ENCODE measurements at places on chromosomes 13 and 19. TPM values are rescaled to one million over a fixed set of nuclear protein-coding genes. Genes with fewer than 3 reads are reported as not detected.

DNA sequence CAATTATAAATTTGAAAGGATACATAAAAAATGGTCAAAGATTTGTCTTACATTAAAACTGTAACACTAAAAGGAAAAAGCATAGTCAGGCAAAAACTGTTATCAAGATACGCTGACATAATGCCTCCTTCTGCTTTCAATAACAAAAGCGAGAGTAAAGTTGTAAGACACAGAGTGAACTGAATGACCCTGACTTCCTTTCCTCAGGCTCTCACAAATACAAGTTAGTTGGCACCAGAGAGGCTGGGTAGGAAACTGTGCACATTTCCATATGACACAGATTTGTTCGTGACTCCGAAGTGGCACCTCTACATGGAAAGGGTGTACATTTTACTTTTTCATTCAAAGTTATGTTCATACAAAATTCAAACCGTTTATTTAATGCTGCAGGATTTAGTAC, 15.4 kb downstream of the FGF14 start:
- DNase-seq, result no peak

ZNF98 gene
- 0.55 TPM for total RNA-seq

PLA2G4C gene
- total RNA-seq, result 34.9 TPM

DNA sequence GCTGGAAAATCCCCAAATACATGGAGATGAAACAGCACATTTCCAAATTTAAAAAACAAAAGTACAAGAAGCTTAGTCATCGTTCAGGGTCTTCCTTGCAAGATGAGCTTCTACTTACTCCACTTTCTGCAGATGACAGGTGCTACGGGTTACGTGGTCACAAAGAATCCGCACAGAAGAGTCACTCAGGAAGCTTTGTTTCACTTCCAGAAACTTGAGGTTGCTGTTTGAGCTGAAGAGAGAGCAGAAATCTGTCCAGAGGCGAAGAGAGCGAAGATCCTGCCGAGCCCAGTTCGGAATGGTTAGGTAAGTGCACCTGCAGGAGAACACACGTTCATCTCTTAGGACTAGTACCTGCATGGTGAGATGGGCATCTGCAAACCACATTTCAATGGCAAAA, 9.4 kb downstream of the NLRP7 start:
- no peak for DNase-seq

SPIB gene
- total RNA-seq, result not detected

DNA sequence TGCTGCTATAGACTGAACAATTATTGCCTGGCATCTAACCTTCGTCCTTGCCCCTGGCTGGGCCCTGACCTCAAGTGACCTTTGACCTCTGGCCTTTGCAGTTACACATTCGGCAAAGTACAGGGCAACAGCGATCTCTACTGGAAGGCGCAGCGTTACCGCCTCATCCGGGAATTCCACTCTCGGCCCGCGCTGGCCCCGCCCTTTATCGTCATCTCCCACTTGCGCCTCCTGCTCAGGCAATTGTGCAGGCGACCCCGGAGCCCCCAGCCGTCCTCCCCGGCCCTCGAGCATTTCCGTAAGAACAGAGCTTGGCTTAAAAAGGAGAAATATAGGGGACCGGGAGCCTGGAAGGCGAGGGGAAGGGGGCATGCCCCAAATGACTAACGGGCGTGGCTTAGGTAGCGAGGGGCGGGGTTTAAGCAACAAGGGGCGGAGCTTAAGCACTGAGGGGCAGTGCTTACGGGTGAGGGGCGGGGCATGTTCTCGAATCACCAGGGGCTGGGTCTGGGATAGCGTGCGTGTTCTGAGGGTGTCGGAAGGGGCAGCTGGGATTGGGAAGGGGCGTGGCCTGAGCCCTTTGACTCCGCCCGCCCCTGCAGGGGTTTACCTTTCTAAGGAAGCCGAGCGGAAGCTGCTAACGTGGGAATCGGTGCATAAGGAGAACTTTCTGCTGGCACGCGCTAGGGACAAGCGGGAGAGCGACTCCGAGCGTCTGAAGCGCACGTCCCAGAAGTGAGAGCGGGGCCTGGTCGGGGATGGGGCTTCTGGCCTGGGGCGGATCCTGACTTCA, 52.7 kb downstream of the TRPM4 start:
- no peak for DNase-seq

MAST1 gene
- 0.12 TPM for total RNA-seq

DNA sequence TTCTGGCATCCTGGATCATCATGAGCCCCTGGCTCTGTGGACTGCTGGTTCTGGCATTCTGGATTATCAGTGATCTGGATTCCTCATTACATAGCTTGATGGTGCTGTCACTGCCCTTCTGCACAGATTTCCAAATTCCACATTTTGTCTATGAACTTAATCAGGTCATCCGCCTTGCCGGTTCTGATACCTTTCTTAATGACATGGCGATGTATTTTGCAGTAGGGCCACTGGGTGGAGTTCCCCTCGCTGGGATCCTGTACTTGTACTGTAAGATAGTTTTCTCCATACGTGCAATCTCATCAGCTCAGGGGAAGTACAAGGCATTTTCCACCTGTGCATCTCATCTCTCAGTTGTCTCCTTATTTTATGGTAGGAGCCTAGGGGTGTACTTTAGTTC, 24.4 kb upstream of the OR7C2 start:
- DNase-seq, result no peak

NRTN gene
- 26.3 TPM for total RNA-seq

GRCh38 chr13:32150794-32151193, 119.2 kb downstream of the FRY start:
- peak; percentile 81 for DNase-seq

DNA sequence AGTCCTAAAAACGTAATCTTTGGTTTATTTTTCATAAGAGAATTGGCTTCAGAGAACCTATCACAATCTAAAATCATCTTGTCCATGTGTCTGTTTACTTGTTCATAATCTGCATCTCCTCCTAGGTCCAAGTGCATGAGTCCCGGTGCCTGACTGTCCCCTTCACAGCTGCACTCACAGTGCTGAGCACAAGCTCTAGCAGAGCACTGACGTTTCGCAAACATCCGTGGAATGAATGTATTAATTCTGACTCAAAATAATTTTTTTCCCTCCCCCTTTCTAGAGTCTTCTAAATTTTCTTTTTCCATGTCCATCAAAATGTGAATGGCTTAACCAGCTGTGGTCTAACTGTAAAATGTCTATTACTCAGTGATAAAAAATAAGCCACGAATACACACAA, 245.5 kb upstream of the TSHZ3 start:
- no peak for DNase-seq

MISP gene
- total RNA-seq, result not detected

MEF2B gene
- total RNA-seq, result not detected

- peak; percentile 84 for DNase-seq
These were observed 23.0 kb downstream of the NFIX start for GRCh38 chr19:13018035-13018914.

DNA sequence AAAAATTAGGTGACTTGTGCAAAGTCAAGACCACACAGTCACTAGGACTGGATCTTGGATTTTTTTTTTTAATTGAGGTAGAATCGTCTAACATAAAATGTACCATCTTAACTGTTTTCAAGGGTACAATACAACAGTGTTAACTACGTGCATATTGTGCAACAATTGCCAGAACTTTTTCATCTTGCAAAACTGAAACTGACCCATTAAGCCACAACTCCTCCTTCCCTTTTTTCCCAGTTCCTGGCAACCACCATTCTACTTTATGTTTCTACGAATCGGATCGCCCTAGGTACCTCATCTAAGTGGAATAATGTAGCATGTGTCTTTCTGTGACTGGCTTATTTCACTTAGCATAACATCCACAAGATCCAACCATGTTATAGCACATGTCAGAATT, 37.5 kb upstream of the POMP start:
- DNase-seq, result no peak

GRCh38 chr13:79668201-79668752, 187.3 kb downstream of the NDFIP2 start:
- no peak for DNase-seq

GRCh38 chr13:44236370-44236769, 137.3 kb upstream of the SERP2 start:
- no peak for DNase-seq

KIR3DL3 gene
- total RNA-seq, result not detected

DNA sequence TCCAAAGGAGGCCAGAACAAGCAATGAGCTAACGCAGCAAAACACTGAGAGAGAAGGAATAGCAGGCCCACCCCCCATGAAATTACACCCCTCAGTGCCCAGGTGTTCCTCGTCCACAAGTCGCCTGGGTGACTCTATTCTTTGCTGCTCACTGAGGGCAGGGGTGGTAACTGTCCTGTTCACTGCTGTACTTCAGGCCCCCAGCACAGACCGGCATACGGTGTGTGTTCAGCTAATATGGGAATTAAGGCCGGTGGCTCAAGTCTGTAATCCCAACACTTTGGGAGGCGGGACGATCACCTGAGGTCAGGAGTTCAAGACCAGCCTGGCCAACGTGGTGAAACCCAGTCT, 31.9 kb downstream of the DHRS12 start:
- no peak for DNase-seq

DNA sequence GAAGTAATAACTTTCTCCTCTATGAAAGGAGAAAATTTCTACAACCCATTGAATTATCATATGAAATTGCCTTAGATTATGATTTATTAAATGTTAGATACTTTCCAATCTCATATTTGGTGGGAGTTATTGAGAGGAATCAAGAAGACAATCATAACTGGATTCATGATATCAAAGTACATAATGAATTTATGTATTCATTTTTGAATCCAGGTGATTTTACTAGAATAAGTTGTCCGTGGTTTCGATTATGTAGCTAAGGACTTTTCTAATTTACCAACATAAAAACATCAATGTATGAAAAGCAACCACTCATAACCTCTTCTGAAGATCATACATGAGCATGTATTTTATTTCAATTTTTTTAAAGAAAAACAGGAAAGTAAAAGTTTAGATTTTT, 1225.0 kb upstream of the MIR17HG start:
- DNase-seq, result no peak

DNA sequence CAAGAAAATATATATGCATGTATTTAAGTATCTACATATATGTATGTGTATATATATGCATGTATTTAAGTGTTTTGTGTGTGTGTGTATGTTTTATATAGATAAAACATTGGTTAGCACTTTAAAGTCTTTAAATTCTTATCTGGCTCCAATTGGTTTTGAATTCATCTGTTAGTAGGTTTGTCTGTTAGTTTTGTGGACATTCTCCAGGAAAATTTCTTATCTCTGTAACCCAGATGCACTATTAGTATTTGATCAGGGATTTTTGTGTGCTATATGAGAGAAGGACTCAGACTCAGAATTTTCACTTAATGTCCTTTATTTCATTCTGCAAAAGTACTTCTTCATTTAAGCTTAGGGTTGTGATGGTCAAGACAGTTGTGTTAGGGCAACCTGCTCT, 103.1 kb downstream of the ITGBL1 start:
- no peak for DNase-seq

MUC16 gene
- total RNA-seq, result 0.94 TPM

IFT88 gene
- total RNA-seq, result 5.8 TPM

OR4F17 gene
- total RNA-seq, result not detected

- DNase-seq, result no peak
These were observed 11.7 kb upstream of the KPTN start for GRCh38 chr19:47495478-47496372.

DNA sequence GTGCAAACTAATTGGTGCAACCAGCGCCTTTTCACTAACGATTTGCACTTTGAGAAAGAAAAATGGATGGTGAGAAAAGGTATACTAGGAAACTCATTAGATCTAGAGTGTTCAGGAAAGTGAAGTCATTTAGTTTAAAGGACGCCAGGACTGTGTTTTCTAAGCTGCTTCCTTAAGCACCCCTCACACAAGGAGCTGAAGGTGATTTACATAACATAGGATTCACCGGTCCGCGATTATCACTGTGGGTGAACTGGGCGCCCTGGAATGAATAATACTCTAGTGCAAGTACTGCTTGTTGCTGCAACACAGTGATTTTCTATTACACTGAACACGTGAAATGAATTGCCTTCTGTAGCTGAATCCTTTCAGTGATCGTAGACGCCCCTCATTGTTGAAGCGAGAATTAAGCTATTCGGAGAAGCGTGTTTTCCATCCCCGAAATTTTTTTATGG, 2.6 kb upstream of the MAB21L1 start:
- DNase-seq, result no peak

ZNF221 gene
- total RNA-seq, result 4.3 TPM

FPR3 gene
- 5.0 TPM for total RNA-seq

DNA sequence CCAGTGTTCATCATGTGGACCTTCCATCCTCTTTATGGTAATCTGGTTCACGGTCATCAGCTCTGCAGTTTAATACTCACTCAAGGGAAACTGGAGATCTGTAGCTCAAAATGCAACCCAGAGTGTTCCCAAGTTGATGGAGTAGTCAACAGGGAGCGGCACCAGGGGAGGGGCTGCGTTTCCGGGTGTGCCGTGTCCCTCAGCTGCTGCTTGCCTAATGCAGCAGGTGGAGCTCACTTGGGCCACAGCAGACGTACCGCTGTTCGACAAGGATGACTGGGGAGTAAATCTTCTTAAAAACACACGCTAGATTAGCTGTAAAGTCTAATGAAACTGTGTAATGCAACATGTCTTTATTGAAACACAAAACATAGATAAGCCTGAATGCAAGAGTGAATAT, 81.1 kb downstream of the TNFSF13B start:
- no peak for DNase-seq

DNA sequence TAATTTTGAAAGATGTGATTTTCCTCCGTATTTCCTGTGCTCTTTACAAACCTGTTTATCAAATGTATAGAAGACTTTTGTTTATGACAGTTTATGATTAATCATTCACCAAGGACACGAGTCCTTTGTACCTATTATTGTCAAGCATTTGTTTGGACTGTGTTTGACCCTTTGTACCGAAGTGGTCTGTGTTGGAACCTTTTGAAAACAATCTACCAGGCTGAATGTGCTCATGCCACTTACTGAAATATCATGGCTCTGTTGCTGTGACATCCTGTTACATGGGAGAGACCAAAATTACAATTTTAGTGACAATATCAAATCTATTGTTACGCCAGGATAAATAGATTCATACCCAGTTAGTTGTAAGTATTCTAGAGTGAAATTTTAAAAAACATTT, 193.6 kb downstream of the IRS2 start:
- DNase-seq, result no peak
